ENCODE measurements at places on chromosomes 4 and X. TPM values are rescaled to one million over a fixed set of nuclear protein-coding genes. Genes with fewer than 3 reads are reported as not detected.
A peak's percentile ranks its signal among the peaks of the same experiment; 100 is the strongest.

DNA sequence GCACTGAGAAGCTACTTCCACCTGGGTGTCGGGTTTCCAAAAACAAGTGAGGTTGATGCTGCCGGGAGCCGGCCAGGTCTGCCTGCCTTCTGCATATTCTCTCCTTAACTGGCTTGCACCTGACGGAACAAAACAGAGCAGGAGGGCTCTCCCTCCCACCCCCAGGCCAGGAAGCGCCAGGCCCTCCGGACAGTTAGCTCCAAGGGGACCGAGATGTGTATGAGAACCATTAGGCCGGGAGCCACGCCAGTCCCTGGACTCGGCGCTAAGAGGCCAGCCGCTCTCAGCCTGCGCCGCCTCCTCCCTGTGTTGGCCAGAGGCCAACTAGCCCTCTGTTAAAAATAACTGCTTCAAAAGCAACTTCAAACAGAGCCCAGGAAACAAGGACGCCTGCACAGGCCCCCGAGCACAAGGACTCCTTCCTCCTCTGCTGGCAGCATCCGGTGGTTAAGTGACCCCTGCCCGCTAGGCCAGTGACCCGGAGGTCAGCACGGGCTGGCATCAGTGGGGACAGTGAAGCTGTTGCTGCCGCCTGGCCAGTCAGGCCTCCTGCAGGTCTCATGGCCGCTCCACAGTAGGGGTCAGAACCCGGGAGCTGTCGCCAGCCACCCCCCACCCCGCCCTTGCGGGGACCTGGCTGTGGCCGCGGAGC is 107.9 kb downstream of the ABLIM2 start:
- DNase-seq, result no peak

GRCh38 chr4:5636766-5637670 is 71.3 kb downstream of the EVC2 start:
- no peak for DNase-seq

GRCh38 chr4:77917601-77918000 is 55.0 kb downstream of the MRPL1 start:
- DNase-seq, result no peak

GRCh38 chrX:107721318-107721717 is 54.3 kb downstream of the TSC22D3 start:
- DNase-seq, result no peak

- no peak for DNase-seq
These were observed 25.2 kb upstream of the FGFR3 start for GRCh38 chr4:1767770-1768366.

- no peak for DNase-seq
These were observed 731 bp downstream of the BRWD3 start for GRCh38 chrX:80808881-80809411.

DNA sequence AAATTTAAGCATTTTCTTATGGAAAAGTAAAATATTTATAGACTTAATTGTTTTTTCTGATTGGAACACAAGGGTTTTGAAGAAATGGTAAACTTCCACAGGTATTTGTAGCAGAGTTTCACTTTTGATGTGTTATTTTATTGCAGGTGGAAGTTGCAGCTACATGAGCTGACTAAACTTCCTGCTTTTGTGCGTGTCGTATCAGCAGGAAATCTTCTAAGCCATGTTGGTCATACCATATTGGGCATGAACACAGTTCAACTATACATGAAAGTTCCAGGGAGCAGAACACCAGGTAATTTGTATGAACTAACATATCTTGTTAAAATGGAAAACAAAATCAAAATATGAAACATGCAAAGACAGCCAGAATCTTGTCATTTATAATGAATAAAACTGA is 117.4 kb downstream of the DIPK2B start:
- no peak for DNase-seq

DNA sequence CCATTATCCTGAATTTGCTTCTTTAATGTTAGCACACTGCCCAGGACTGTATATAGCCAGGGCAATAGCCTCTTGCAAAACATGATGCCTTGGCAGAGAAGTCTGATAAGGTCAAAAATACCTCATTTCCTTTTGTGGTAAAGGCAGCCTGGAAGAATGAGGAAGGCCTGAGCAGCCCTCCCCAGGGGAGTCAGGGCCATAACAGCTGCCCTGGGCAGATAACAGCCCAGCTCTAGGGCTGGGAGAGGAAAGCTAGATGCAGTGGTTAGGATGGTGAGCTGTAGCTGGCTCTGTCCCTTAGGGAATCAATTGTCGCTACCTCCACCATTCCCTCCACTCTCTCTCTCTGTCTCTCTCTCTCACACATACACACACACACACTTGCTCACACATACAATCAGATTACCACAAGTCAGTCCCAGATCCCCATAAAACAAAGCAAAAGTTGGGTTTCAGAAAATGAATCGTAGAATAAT is 29.2 kb downstream of the EFHC2 start:
- no peak for DNase-seq

- DNase-seq, result no peak
These were observed 20.5 kb upstream of the BLTP1 start for GRCh38 chr4:122131562-122132157.

GRCh38 chr4:127400731-127401346 is 231.9 kb upstream of the INTU start:
- DNase-seq, result peak; percentile 19

DNA sequence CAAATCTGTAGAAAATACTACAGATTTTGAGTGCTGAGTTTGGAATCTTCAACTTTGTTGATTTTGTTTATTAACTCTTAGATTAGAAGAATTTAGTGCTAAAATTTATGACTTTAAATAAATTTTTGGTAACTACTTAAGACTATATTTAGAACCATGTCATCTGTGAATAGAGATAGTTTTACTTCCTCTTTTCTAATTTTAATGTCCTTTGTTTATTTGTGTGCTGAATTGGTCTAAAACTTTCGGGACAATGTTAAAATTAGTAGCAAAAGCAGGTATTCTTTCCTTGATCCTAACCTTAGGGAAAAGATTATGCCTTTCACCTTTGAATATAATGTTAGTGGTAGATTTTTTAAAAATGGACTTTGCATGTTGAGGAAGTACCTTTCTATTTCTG is 119.7 kb upstream of the CXorf51A start:
- DNase-seq, result no peak

DNA sequence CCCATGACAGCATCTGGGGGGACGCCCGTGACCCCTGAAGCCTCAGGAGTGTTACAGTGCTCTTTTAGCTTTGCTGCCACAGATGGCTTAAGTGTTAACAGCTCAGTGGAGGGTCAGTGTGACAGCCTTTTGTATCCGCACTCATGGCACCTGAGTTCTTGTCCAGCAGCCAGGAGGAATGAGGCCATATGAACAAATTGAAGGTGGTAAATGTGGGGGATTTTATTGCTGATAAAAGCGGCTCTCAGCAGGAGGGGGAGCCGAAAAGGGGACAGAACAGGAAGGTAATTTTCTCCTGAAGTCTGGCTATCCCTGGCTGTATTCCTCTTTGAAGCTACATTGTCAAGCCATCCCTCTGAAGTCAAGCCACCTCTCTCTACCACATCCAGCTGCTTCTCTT is 441.0 kb downstream of the RAPGEF2 start:
- no peak for DNase-seq

DNA sequence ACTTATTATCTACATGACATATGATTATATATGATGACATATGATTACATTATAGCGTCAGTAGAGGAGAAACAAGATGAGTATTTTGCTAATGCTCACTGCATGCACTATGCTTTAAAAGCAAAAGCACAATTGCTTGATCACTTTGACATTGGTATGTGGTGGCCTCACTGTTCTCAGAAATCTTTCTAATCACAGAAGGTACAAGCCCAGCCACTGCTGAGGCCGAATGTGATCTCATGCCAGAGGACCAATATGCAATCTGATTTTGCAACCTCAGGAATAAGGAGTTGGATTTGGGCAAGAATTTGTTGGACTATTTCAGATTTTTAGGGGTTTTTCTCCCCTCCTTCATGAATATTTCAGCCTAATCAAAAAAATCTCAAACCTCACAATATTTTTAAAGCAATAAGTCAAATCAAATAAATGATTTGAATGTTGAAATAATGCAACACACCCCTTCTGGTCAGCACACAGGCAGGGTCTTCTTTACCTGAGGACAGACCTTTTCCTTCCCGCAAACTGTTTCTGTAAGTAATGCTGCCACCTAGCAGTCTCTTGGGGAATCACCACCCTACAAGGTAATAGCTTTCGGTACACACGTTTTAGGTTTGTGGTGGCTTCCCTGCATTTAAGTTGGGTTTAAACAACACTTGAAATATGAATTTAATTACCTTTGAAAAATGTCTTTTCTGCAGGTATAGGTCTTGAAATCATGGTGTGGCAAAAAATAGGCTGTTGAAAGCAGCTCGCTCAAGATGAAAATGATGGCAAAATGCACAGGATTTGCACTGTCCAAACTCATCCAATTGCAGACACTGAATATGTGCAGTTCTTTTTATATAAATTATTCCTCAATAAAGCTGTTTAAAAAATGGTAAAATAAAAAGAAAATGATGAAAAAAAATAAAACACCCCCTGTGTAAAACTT is 4.8 kb upstream of the CXCL13 start:
- DNase-seq, result no peak

The ODAPH gene
- total RNA-seq, result 0.41 TPM

The ADH7 gene
- total RNA-seq, result not detected

The CXCL1 gene
- total RNA-seq, result 112 TPM

The CCSER1 gene
- total RNA-seq, result 1.4 TPM
